ENCODE measurements at places on chromosomes 2 and 18.

DNA sequence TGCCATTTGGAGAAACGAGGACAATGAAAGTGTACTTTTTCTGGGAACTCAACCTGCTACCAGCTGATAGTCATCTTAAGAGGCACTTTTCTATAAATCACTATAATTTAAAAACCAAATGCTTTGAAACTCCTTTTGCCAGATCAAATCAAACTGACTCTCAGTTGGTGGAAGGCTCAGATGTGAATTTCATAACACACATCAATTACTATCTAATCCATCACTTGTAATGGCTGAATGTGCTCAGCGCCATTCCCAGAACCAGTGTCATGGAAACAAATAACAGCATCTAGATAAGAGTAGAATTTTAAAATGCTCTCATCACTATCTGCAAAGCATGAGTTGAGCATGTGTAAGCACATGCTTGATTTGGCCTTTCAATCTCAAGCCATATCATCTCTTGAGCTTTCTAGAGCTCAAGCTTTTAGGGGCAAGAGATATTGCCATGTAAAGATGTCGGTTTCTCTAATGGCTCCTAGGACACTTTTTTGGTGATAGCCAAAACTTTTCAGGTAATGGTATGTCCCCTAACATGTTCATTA lies 223.1 kb upstream of the ACVR2A start:
- no peak overlapping the region for H3K4me3 ChIP-seq
- no peaks in the 10 kb centered on the region for H3K27me3 ChIP-seq
- no peak overlapping the region for H3K27ac ChIP-seq
- H3K4me1 ChIP-seq = no peaks in the 10 kb centered on the region
- DNase-seq = no peak

DNA sequence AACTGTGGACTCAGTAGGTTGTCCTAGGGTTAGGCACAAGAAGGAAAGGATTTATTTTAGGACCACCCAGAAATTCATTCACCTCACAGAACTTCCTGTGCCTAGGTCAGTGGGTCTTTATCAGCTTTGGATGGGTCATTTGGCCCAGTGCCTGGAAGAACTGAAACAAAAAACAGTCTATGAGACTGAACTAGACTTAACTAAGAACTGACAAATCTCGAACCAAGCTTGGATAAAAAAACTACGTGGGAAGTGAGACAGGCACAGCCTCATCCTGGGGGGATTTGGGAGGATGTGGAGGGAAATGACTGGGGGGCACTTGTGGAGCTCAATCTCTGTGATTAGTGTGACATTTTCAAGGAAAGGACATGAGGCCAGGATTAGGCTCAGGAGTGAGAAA lies 2.3 kb upstream of the OST4 start:
- H3K27me3 ChIP-seq = no peaks in the 10 kb centered on the region
- H3K4me3 ChIP-seq = no peak overlapping the region

- H3K36me3 ChIP-seq = peaks cover 29% of the 10 kb centered on the region
- peak overlapping the region; percentile 100 for H3K27ac ChIP-seq
- no peaks in the 10 kb centered on the region for H3K27me3 ChIP-seq
- H3K4me3 ChIP-seq = peak overlapping the region; percentile 90
Measured at GRCh38 chr18:3453540-3454364, 3.8 kb downstream of the TGIF1 start.

- no peak overlapping the region for H3K4me3 ChIP-seq
- H3K36me3 ChIP-seq = no peaks in the 10 kb centered on the region
- no peaks in the 10 kb centered on the region for H3K4me1 ChIP-seq
- DNase-seq = no peak
- H3K27me3 ChIP-seq = no peaks in the 10 kb centered on the region
Measured at GRCh38 chr2:33927756-33928155, 328.7 kb upstream of the FAM98A start.

DNA sequence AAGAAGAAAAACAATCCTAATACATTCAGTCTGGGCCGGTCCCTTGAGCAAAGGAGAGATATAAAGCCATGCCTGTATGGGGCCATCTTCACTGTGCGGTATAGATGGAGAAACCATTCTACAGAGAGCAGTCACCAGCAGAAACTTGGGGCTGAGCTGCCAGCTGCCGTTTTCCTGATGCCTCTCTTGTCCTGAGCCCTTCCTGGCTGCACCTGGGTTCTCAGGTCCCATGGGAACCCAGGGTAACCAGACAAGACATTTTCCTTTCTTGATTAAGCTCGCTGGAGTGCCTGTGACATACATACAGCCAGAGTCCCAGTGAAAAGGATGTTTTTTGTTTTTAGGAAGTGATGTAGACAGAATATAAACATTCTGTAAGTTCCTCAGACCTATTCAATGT lies 5.3 kb upstream of the METTL21A start:
- no peaks in the 10 kb centered on the region for H3K27me3 ChIP-seq
- H3K27ac ChIP-seq = no peak overlapping the region
- no peak overlapping the region for H3K4me3 ChIP-seq
